ENCODE measurements at places on chromosomes 7 and 10.

GRCh38 chr10:89637113-89637512 is 7.9 kb downstream of the PANK1 start:
- no peak for DNase-seq

DNA sequence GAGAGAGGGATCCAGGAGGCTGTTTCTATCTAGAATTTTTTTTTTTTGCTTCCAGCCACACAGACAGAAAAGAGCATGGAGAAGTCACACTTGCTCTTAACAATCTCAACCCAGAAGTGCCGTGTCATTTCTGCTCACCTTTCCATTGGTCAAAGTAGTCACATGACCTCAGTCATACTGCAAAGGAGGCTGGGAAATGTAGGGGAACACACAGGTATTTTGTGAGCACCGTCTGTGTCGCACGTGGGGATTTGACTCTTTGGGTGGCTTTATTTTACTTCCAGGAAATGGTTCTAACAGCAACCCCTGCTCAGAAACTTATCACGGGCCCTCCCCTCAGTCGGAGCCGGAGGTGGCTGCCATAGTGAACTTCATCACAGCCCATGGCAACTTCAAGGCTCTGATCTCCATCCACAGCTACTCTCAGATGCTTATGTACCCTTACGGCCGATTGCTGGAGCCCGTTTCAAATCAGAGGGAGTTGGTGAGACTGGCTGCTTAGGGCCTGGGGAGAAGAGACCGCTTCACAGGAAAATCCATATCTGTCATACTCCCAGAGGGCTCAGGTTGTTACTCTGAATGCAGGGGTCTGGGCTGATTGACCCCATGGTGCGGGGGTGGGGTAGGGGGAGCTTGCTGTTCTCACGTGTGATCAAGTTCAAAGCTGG is 13.1 kb upstream of the CPA1 start:
- no peak for DNase-seq

- DNase-seq = no peak
These were observed 100.4 kb downstream of the TAX1BP1 start for GRCh38 chr7:27840313-27840712.

GRCh38 chr10:132881186-132881920 is 61.0 kb downstream of the CFAP46 start:
- no peak for DNase-seq

DNA sequence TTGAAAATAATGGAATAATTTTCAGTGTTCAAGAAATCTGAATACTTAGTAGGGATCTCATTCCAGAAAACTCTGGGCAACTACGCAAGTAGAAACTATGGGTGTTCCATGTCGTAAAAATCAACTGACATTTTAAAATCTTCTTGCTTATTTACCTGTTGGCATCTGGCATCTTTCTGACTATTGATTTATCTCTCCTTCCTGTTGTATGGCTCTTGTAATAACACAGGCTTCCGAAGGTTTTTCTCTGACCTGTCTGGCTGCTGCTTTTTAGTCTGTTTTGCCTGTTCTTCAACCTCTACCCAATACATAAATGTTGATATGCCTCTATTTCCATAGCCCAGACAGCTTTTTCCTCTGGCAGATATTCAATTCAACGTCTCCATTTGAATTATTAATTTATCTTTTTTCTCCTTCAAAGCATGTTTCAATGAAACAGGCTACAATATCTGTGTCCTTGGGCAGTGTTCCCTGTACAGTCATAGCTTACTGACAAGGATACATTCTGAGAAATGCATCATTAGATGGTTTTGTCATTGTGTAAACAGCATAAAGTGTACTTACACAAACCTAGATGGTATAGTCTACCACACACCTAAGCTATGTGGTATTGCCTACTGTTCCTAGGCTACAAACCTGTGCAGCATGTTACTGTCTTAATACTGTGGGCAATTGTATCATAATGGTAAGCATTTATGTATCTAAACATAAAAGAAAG is 105.9 kb upstream of the ETV1 start:
- no peak for DNase-seq

- no peak for DNase-seq
These were observed 13.0 kb downstream of the DOCK1 start for GRCh38 chr10:126917975-126918908.

GRCh38 chr10:118742782-118743181 is 12.0 kb downstream of the CACUL1 start:
- no peak for DNase-seq

DNA sequence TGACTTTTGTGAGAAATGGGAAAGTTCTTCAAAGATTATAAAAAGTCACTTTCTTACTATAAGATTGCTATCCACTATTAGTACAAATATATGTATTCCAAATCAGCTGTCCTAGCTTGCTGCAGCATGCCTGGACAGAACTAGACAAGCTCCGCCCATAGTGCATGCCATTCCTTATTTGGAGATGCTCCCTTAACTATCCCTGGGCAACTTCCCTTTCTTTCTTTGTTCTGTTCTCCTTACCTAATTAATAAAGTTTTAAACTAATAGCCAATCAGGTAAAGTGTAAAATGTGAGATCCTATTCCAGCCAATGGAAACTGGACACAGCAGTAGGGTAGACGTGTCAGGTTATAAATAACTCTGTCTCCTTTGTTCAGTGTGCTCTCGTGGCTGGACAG is 281.9 kb downstream of the CAMK1D start:
- DNase-seq = no peak

DNA sequence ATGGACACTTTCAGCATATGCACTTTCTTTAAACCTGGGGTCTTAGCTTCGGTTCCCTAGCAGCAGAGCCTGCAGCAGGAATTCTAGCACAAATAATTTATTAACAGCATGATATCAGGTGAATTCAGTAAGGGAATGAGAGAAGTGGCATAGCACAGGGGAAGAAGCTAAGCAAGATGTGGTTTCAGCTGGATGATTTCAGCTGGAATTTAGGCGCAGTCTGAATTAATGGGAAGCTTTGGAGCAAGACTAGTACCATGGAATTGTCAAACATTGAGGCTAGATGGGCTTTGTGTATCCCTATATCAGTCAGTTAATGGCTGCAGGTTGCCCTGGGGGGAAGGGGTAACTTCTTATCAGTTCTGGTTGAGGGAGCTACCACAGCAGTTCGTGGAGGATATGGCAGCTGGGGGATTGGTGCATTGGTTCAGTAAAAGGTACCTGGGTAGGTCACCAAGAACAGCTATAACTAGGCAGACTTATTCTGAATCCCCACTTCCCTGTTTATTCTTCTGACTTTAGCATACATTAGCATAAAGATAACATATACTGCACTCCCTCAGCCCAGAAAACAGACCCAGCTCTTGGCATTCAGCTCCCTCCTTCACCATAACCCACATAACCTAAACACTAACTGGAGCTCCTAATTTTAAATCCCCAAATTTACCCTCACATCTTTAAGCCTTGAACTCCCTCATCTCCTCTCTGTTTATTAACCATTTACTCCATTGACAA is 46.8 kb upstream of the NAMPT start:
- no peak for DNase-seq

GRCh38 chr10:14523286-14523685 is 192.6 kb upstream of the FRMD4A start:
- no peak for DNase-seq

GRCh38 chr7:142158736-142159496 is 47.4 kb downstream of the MGAM2 start:
- no peak for DNase-seq

- no peak for DNase-seq
These were observed 56.6 kb upstream of the CPXM2 start for GRCh38 chr10:123948030-123948823.

GRCh38 chr7:28230261-28230660 is 49.7 kb upstream of the JAZF1 start:
- DNase-seq = no peak

- no peak for DNase-seq
These were observed 4.6 kb downstream of the UFSP1 start for GRCh38 chr7:100884736-100885439.

DNA sequence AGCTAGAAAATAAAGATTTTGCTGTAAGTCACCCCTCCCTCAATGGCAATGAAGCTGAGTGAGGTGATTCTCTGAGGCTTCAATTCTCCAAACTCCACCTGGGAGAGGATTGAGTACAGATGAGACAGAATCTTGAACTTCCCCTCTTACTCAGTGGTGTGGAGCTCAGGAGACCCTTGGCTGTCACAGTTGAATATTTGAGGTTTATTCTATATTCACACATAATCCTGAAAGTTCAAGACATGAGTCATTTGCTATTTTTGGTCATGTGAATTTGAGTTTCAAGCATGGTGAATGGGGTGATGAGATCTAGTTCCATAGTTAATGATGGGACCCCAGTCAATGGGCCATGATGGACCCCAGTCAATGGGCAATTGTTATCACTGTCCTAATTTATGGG is 13.9 kb upstream of the TECTB start:
- DNase-seq = no peak

DNA sequence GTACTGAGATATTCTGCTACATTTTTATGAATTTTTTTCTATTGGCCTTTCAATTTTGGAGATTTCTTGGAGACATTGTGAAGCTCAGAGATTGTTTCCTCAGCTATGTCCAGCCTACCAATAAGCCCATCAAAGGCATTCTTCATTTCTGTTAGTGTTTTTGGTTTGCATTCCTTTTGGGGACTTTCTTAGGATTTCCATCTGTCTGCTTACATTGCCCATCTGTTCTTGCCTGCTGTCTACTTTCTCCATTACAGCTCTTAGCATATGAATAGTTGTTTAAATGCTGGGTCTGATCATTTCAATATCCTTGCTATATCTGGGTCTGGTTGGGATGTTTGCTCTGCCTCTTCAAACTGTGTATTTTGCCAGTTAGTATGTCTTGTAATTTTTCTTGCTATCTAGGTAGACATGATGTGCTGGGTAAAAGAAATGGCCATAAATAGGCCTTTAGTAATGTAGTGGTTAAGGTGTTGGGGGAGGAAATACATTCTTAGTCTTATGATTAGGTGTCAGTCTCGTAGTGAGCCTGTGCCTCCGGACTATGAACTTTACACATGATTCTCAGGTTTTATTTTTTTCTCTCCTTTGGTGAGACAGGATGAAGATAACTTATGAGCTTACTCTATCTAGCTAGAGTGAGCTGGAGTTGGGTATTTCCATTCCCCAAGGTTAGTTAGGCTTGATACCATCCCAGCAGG is 32.6 kb upstream of the NME8 start:
- DNase-seq = no peak

DNA sequence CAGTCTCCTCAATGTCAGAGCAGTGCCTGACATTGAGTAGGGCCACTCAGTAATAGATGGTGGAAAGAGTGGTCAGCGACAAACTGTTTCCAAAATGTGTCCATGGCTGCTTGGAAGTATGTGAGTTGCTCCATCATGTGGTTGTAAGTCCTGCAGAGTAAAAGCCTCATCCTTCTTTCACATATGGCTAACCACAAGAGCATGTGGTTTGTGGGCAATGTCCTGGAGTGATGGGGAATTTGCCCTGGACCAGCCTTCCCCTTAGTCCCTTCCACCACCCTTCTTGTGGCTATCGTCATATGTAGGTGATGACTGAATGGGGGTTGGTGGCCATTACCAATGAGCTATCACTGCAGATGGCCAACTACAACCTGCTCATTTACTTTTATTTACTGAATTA is 33.0 kb upstream of the PLXNA4 start:
- no peak for DNase-seq

- no peak for DNase-seq
These were observed 30.9 kb upstream of the CFAP46 start for GRCh38 chr10:132972986-132973902.

- DNase-seq = no peak
These were observed 55.6 kb downstream of the GRB10 start for GRCh38 chr7:50727072-50727471.

- no peak for DNase-seq
These were observed 105.0 kb upstream of the VIPR2 start for GRCh38 chr7:159249671-159250070.

DNA sequence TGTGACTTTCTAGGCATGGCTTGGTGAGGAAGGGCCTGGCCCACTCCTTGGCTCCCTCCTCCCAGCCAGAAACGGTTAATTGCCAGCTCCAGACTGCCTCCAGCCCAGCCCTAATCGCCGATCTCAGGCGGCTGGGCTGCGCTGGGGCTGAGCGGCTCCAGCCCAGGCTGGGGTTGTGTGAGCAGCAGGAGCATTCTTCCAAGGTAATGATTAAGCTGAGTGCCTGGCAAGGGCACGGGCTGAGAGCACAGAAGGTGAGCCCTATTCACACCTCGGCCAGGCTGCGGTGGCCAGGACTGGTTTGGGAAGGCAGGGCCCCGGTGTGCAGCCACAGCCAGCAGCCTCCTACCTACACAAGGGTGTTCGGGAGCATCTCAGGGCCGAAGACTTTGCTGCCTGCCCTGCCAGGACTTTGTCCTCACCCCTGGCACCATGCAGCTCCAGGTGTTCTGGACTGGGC is at the start of gene TMEM72:
TMEM72 (plus strand) TSS at position 257 of the 460 bp plus-strand sequence; CDS start at position 433, 176 bp downstream.
- DNase-seq = no peak

GRCh38 chr10:63369711-63370110 is 96.1 kb downstream of the JMJD1C start:
- no peak for DNase-seq

- DNase-seq = no peak
These were observed 794 bp downstream of the MBL2 start for GRCh38 chr10:52771534-52772445.

- no peak for DNase-seq
These were observed 302.6 kb upstream of the SEMA3D start for GRCh38 chr7:85489498-85489897.

GRCh38 chr10:78716043-78716660 is 352.6 kb upstream of the ZMIZ1 start:
- DNase-seq = no peak

DNA sequence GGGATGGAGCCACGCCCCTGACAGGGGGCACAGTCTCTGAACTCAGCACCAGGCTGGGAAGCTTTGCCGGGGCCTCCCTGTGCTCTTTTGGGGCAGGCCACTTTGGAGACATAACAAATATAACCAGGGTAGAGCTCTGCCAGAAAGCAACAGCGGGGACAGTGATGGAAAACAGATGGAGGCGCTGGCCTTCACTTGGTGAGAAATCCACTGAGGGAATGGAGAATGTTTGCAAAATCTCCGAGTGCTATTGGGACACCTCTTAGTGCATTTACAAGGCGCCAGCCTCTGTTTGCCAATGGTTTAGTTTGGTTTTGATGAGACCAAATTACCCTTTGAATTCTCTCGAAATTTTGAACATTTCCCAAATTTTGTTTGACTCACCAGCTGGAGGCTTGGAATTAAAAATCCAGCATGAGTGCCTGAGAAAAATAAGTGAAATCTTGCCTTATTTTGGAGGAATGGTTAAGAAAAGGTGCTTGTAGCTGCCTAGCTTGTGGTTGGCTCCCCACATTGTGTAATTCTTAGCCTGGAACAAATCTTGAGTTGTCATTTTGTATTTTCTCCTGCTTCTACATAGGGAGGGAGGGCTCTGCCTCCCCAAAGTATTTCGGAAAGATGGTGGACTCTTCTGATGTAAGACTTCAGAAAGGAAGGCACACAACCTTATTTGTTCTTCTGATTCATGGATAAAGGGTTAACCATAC is 980.5 kb downstream of the LRMDA start:
- DNase-seq = no peak

DNA sequence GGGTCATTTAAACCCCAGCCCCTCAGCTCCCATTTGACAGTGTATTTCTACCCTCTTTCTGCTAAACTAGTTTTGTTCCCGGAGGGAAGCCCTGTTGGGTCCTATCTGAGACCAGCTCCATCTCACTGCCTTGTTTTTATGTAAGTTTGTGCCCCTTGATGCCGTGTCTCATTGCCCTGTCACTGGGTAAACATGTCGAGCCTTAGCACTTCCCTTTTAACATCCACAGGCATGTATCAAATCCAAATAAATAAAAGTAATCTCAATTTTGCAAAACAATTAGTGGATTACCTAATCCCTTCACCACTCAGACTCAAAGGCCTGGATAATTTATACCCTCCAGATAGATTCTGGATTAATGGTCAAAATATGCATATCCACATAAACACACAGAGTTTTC is 115.7 kb downstream of the CACNA2D1 start:
- no peak for DNase-seq

GRCh38 chr7:55513868-55514267 is 58.4 kb downstream of the VOPP1 start:
- DNase-seq = no peak
